ENCODE measurements at places on chromosomes 7 and 10.

- no peak overlapping the region for H3K27ac ChIP-seq
- H3K27me3 ChIP-seq, result no peaks in the 10 kb centered on the region
- no peak for DNase-seq
- no peaks in the 10 kb centered on the region for H3K36me3 ChIP-seq
- no peaks in the 10 kb centered on the region for H3K4me1 ChIP-seq
Measured at GRCh38 chr10:3570855-3571266, 214.1 kb downstream of the KLF6 start.

DNA sequence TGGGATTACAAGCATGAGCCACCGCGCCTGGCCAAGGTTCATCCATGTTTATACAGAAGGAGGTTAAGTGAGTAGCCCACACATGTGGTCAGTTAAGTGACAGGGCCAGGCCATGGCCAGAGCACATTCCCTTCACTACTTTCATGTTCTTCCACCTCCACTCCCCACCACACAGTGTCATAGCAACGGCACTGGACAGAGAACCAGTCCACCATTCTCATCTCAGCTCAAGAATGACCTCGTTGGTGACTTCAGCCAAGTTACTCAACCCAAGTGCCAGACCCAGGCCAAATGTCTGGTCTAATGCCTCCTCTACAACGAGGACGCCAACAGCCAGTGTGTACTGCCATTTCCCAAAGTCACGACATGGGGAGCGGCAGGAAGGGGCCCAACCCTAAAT is 62.4 kb downstream of the INHBA start:
- no peaks in the 10 kb centered on the region for H3K4me1 ChIP-seq
- H3K4me3 ChIP-seq, result no peak overlapping the region
- no peak overlapping the region for H3K27ac ChIP-seq
- no peaks in the 10 kb centered on the region for H3K36me3 ChIP-seq

DNA sequence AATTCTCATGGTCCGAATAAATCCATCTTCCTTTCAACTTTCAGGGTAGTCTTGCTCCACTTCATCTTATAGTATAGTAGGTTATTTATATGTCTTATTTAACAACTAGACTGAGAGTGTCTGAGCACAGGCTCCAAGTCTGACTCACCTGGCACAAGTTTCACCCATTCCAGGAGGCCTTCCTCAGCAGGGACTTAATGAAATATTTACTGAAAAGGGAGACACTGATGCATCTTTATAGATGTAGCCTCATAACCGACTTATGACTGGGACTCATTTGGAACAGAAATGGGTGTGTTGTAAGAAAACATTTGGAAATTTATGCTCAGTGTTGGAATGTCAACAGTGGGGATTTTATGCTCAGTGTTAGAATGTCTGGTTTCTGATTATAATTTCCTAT is 59.9 kb downstream of the CH25H start:
- no peaks in the 10 kb centered on the region for H3K36me3 ChIP-seq
- no peak overlapping the region for H3K4me3 ChIP-seq
- no peaks in the 10 kb centered on the region for H3K4me1 ChIP-seq
- no peak overlapping the region for H3K27ac ChIP-seq
- no peak for DNase-seq

DNA sequence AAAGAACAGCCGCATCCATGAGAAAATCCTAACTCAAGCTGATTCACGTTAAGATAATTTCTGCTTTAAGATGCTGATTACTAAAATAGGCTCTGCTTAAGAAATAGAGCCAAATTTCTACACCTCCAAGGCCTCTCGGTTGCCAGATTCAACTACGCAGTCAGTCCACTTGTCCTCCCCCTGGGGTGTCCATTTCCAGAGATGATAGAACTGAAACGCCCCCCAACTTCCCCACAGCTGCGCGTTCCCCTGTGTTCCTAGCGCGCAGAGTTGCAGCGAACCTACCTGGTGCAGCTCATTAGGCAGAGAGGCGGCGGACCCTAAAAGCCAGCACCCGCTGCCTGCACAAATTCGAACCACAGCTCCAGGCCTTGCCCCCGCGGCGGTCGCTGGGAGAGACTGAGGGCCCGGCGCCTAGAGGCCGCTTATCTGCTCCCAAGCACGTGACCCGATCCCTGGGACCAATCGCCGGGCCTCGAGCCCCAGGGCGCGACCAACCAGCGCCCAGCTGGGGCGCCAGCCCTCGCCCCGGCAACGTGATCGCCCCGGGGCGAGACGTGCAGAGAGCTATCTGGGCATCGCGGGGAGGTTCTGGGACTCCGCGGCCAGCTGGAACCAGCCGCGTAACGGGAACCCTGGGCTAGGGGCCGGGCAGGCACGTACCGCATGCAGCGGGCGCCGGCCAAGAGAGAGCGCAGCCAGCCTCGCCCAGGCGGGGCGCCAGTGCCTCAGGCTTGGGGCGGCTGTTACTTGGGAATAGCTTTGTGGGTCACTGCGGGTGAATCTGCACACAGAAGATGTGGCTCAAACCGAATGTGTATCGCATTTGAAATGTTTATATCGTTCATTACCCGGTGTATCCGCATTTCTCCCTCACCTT is at the start of gene PPP1R3C:
TSS of gene PPP1R3C (minus strand) at position 401 of the 880 bp plus-strand sequence. CDS start at position 299, 102 bp downstream.
- peak; percentile 24 for DNase-seq
- peak within 1 kb of the TSS; percentile 78 for H3K4me3 ChIP-seq
